ENCODE measurements at places on chromosomes 7 and 10. TPM values are rescaled to one million over a fixed set of nuclear protein-coding genes. Genes with fewer than 3 reads are reported as not detected.

GRCh38 chr10:132305654-132306342 lies 2.0 kb downstream of the STK32C start:
- peaks cover 2% of the 10 kb centered on the region for H3K27me3 ChIP-seq
- H3K4me1 ChIP-seq, result peaks cover 5% of the 10 kb centered on the region
- DNase-seq, result no peak
- H3K36me3 ChIP-seq, result no peaks in the 10 kb centered on the region
- no peak overlapping the region for H3K27ac ChIP-seq
- peak overlapping the region; percentile 84 for H3K4me3 ChIP-seq

DNA sequence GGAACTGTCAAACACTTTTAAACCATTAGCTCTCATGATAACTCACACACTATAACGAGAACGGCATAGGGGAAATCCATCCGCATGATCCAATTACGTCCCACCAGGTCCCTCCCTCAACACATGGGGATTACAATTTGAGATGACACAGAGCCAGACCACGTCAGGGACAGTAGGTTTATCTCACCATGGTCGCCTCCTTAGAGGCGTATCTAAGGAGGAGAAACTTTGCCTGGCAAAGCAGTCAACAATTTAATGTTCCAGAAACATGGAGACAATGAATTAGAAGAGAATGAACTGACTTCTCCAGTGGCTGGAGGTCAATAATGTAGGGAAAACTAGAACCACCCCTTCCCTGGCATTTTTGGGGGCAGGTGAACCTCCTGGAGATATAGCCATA lies 488.4 kb upstream of the AUTS2 start:
- no peaks in the 10 kb centered on the region for H3K4me1 ChIP-seq
- DNase-seq, result no peak
- H3K27me3 ChIP-seq, result peaks cover 2% of the 10 kb centered on the region
- H3K36me3 ChIP-seq, result no peaks in the 10 kb centered on the region
- H3K27ac ChIP-seq, result no peak overlapping the region

DNA sequence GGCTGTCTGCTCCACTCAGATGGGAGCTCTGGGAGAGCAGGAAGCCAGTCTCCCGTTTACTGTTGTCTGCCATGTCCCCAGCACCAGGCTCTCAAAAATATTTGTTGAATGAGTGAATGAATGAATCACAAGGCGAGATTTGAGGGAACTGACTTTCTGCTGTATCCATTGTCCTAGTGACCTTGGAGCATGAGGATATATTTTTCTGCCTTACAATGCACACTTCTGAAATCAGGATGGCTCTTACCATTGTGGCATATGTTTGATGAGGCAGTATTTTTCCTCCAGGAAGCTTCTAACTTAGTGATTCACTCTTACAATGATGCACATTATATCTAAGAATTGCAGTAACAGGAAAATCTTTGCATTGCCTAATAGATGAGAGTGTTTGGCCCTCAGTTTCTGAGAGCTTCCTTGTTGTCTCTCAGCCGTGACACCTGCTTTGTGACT lies 136.4 kb downstream of the RPS24 start:
- no peaks in the 10 kb centered on the region for H3K36me3 ChIP-seq
- H3K4me3 ChIP-seq, result no peak overlapping the region
- no peaks in the 10 kb centered on the region for H3K27me3 ChIP-seq
- no peak for DNase-seq

GRCh38 chr7:156397249-156397648 lies 243.3 kb upstream of the RNF32 start:
- no peak for DNase-seq
- H3K27ac ChIP-seq, result no peak overlapping the region
- no peaks in the 10 kb centered on the region for H3K4me1 ChIP-seq
- H3K4me3 ChIP-seq, result no peak overlapping the region

GRCh38 chr7:105664816-105665525 lies 83.7 kb upstream of the EFCAB10 start:
- H3K4me3 ChIP-seq, result no peak overlapping the region
- H3K27ac ChIP-seq, result no peak overlapping the region
- H3K27me3 ChIP-seq, result no peaks in the 10 kb centered on the region

- no peaks in the 10 kb centered on the region for H3K27me3 ChIP-seq
- no peak overlapping the region for H3K4me3 ChIP-seq
- no peak overlapping the region for H3K27ac ChIP-seq
- H3K4me1 ChIP-seq, result peaks cover 48% of the 10 kb centered on the region
- H3K36me3 ChIP-seq, result peaks cover 13% of the 10 kb centered on the region
Observed at GRCh38 chr10:31912289-31912688, 16.3 kb downstream of the ARHGAP12 start.

DNA sequence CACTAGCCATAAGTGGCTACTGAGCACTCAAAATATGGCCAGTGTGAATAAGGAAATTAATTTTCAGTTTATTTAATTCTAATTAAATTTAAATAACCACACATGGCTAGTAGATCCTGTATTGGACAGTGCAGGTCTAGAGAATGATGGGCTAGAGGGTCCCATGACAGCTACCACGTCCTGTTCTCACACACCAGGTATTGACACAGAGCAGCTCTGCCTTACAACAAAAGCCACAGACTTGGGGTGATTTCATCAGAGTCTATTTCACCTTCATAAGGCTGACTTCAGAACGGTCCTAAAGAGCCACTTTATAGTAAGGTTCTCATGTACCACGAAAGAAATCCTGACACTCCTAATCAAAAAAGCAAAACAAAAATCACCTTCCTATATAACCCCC lies 111.3 kb downstream of the UBE2H start:
- H3K4me1 ChIP-seq, result peaks cover 37% of the 10 kb centered on the region
- H3K27ac ChIP-seq, result peak overlapping the region; percentile 10
- no peaks in the 10 kb centered on the region for H3K27me3 ChIP-seq

DNA sequence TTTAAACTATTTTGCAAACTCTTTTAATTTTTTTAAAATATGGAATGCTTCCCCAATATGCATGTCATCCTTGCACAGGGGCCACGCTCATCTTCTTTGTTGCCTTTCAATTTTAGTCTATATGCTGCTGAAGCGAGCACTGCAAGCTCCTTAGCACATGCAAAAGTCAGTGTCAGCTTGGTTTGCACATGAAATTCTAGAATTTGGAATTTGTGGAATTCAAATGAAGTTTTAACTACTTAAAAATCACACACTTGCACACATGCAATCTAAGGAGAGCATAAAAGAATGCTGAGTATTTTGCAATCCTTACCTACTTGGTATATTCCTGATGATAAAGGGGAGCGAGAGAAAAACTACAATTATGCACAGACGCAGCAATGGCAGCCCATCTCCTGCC lies 78.3 kb upstream of the ATP6V0A4 start:
- peaks cover 22% of the 10 kb centered on the region for H3K4me1 ChIP-seq
- no peak for DNase-seq
- H3K36me3 ChIP-seq, result no peaks in the 10 kb centered on the region
- no peak overlapping the region for H3K4me3 ChIP-seq
- H3K27ac ChIP-seq, result no peak overlapping the region
- no peaks in the 10 kb centered on the region for H3K27me3 ChIP-seq

- H3K4me3 ChIP-seq, result no peak overlapping the region
- no peaks in the 10 kb centered on the region for H3K36me3 ChIP-seq
- H3K27ac ChIP-seq, result peak overlapping the region; percentile 80
- H3K27me3 ChIP-seq, result peaks cover 10% of the 10 kb centered on the region
Observed at GRCh38 chr7:106484562-106484961, 176.4 kb downstream of the CCDC71L start.

DNA sequence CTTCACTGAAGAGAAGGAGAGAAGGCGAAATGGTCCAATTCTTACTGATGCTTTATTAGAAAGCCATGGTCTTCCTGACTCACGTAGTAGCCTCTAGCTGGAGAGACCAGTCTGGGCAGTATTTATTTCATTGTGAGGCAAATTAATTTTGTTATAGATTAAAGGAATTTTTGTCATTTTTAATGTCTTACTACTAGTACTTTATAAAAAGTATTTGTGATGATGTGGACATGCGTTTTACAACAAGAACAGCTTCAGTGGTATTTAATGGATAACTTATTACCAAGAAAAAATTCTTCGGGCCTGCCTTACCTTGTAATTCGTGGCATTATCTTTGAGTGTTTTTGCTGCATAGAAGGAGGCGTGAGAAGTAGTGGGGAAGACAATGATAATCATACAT lies 339.4 kb upstream of the SHH start:
- no peaks in the 10 kb centered on the region for H3K36me3 ChIP-seq
- no peak for DNase-seq
- no peak overlapping the region for H3K27ac ChIP-seq
- no peaks in the 10 kb centered on the region for H3K4me1 ChIP-seq
- peaks cover 7% of the 10 kb centered on the region for H3K27me3 ChIP-seq

GRCh38 chr7:142459551-142459963 lies 201.7 kb upstream of the PRSS58 start:
- no peak overlapping the region for H3K27ac ChIP-seq
- H3K4me1 ChIP-seq, result peaks cover 49% of the 10 kb centered on the region
- no peaks in the 10 kb centered on the region for H3K27me3 ChIP-seq
- peak; percentile 56 for DNase-seq
- peaks cover 3% of the 10 kb centered on the region for H3K36me3 ChIP-seq
- H3K4me3 ChIP-seq, result peak overlapping the region; percentile 7

DNA sequence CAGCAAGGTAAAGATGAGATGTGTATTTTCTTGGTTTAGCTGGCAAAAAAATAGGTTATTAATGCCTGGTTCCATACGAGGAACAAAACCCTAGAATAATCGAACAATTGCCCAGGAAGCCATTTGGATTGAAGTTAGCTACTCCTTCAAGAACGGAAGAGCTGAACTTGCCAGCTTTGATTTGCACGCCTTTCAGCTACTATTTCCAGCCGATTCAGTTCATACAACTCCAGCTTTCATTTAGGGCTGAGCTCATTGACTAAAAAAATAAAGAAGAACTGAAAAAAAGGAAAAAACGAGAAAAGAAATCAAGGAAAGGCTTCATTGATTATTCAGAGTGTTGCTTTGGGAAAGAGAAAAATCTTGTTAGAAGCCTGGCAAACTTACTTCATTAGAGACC lies 60.4 kb downstream of the PTN start:
- no peak for DNase-seq
- H3K36me3 ChIP-seq, result no peaks in the 10 kb centered on the region
- H3K27ac ChIP-seq, result no peak overlapping the region
- H3K4me3 ChIP-seq, result no peak overlapping the region
- H3K4me1 ChIP-seq, result no peaks in the 10 kb centered on the region
- H3K27me3 ChIP-seq, result no peaks in the 10 kb centered on the region

DNA sequence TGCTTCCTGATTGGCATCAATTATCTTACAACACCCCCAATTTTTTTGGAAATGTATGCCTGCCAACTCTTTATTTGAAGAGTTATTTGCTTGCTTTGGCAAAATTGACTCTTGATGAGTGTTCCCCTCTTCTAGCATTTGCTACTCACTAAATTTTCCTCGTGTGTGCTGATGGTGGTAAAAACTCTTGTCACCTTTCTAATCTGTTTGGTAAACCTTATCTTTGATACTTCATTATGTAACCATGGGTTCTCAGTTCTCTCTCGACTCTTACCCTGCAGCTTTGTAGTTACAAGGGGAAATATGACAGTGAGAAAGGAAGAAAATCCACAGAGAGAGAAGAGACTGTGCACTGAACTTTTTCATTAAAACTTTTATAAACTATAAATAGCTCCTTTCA lies 102.5 kb downstream of the CDK14 start:
- DNase-seq, result no peak
- H3K27ac ChIP-seq, result no peak overlapping the region
- H3K27me3 ChIP-seq, result peaks cover 2% of the 10 kb centered on the region
- H3K4me3 ChIP-seq, result no peak overlapping the region
- no peaks in the 10 kb centered on the region for H3K4me1 ChIP-seq

GRCh38 chr7:20152511-20152910 lies 64.7 kb downstream of the MACC1 start:
- H3K4me3 ChIP-seq, result no peak overlapping the region
- no peaks in the 10 kb centered on the region for H3K4me1 ChIP-seq
- H3K27ac ChIP-seq, result no peak overlapping the region
- no peaks in the 10 kb centered on the region for H3K36me3 ChIP-seq

DNA sequence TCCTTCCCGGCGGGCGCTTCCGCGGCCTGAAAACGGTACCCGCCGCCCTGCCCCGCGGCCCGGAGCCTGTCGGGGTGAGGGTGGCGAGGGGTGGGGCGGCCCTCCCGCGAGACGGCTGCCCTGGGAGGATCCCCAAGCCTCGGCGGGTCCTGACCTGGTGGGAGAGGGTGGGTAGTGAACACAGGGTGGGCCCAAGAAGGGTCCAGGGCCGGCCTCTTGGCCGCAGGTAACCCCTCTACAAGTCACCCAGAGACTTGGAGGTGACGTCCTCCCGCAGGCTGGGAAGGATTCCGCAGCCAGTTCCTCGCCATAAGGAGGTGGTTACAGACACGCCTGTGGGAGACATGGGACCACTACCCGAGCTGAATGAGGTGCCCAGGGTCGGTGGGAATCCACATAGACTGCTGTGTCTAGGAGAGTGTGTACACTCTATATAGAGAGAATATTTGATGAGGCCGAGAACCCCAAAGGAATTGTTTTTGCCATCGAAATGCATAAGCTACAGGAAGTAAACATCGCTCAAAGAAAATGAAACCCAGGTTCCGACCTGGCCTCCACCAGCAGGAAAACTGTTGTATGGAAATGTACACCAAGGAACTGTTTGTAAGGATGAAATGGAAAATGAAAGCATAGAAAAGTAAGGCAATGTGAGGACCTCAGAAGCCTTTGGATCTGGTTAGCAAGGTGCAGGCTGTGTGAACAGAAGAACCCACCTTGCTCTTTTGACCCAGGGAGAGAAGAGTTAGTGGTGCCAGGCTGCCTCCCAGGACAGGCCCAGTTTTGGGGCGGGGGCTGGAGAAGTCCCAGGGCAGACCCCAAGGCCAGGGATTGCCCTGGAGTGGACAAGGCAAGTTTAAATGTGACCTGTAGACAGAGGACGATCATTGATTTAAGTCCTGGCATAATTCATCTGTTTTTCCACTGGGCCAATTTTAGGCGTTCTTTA lies 659 bp downstream of the OPTN start:
- no peaks in the 10 kb centered on the region for H3K27me3 ChIP-seq
- DNase-seq, result peak; percentile 45
- H3K4me1 ChIP-seq, result peaks cover 44% of the 10 kb centered on the region

DNA sequence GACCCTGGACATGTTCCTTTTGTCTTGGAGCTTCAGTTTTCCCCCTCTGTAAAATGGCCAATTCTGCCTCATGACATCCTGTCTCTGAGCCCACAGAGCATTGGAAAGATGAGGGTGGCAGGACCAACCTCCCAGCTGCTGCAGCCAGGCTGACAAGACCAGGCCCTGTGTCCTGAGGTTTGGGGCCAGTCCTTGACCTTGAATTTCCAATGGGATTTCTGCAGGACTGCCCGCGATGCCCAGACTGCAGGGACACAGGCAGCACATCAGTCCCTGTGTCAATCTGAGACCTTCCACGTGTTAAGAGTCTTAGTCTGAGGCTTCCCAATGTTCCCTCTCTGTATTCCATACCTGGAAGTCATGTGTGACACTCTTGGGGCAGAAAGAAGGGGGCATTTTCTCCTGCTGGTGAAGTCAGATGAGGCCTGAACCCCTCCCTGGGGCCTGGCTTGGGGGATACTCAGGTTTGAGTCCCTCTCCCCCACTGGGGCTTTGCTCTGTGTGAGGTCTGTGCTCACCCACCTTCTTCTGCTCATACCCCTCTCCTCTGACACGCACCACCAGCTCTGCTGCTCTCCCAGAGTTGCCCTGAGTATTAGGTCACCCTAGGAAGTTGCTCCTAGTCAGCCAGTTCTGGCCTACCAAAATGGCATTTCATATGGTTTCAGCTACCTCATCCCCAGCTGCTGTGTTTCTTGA lies 79.2 kb downstream of the ADCY1 start:
- H3K27ac ChIP-seq, result no peak overlapping the region
- no peak overlapping the region for H3K4me3 ChIP-seq
- H3K4me1 ChIP-seq, result peaks cover 2% of the 10 kb centered on the region

- H3K36me3 ChIP-seq, result no peaks in the 10 kb centered on the region
- H3K4me1 ChIP-seq, result no peaks in the 10 kb centered on the region
Observed at GRCh38 chr10:30186371-30186875, 127.0 kb upstream of the JCAD start.

Gene PROSER2
- total RNA-seq, result 0.78 TPM

Gene POLR2J2
- 20.0 TPM for total RNA-seq

Gene PAPOLB
- total RNA-seq, result not detected

Gene HOXA2
- total RNA-seq, result not detected

Gene STEAP4
- total RNA-seq, result not detected

Gene EGR2
- 53.9 TPM for total RNA-seq

Gene LRIT1
- not detected for total RNA-seq

Data from activated CD4-positive, alpha-beta T cell treated with anti-CD3 and anti-CD28 coated beads for 36 hours (primary cell).